CD4-positive, alpha-beta T cell treated with Interleukin-17A for 4 hours (primary cell): ENCODE measurements at places on chromosomes 5 and 9.
A peak's percentile ranks its signal among the peaks of the same experiment; 100 is the strongest.

GRCh38 chr5:66327008-66327407 lies 182.9 kb downstream of the SREK1 start:
- DNase-seq, result no peak

DNA sequence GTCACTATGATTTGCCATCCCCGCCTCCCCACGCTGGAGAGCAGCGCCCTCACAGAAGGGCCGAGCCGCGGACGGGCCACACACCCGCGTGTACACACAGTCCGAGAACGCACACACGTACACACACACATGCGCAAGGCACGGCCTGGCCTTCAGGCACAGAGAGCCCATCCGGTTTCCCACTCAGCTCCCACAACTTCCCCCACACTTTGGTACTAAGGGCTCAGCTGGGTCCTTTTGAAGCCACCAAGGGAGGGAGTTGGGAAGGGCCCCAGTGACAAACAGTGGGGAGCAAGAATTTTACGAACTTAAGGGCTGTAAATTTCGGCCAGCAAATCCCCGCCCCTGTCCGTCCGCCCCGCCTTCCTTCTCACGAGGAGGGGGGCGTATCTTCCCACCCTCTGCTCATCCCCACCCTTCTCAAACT lies 133.3 kb upstream of the HAND1 start:
- no peak for DNase-seq

GRCh38 chr5:94632024-94632423 lies 13.6 kb downstream of the SLF1 start:
- DNase-seq, result no peak

- DNase-seq, result no peak
Observed at GRCh38 chr5:165360366-165360765, 1854.9 kb downstream of the MAT2B start.

DNA sequence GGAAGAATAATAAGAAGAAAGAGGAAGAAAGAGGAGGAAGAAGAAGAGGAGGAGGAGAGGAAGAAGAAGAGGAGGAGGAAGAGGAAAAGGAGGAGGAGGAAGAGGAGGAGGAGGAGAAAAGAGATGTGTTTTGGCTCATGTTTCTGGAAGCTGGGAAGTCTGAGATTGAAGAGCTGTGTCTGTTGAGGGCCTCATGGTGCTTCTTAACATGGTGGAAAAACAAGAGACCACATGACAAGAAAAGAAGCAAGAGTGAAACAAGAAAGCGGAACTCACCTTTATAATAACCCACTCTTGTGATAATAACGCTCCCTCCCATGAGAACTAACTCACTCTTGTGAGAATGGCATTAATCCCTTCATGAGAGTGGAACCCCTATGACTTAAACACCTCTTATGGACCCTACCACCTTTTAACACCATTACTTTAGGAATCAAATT lies 36.1 kb upstream of the RANBP6 start:
- no peak for DNase-seq

DNA sequence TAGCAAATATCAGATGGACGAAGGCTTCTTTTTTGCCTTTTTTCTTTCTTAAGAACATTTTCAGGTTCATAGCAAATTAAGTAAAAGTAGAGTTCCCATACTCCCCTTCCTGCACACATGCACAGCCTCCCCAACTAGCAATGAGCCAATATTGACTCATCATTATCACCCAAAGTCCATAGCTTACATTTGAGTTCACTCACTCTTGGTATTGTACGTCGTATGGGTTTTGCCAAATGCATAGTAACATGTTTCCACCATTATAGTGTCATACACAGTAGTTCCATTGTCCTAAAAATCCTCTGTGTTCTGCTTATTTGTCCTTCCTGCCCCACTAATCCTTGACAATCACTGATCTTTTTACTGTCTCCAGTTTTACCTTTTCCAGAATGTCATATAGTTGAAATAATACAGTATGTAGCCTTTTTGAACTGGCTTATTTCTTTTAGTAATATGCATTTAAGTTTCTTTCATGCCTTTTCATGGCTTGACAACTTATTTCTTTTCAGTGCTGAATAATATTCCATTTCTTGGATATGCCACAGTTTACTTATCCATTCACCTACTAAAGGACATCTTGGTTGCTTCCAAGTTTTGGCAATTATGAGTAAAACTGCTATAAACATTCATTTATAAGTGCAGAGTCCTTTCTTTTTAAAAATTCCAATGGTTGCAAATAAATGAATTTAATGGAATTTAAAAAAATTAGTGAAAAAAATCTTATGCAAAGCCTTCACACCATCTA lies 242.1 kb downstream of the ISL1 start:
- DNase-seq, result no peak

GRCh38 chr5:64269164-64269563 lies 103.5 kb downstream of the RNF180 start:
- DNase-seq, result no peak

DNA sequence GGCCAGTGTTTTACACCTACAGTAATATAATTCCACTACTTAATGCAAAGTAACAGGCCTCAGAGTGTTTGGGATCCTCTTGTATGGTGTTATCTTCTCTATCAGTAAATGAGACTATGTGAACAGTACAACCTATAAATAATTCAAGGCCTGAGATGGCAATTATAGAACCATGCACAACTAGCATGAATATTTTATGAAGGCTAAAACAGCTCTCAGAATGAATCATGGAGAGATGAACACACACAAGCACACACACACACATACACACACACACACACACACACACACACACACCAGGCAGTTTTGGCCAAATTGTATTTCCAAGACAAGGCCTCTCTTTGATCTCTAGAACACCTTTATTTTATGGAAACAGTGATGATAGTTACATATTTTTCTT lies 224.9 kb downstream of the EBF1 start:
- DNase-seq, result no peak

DNA sequence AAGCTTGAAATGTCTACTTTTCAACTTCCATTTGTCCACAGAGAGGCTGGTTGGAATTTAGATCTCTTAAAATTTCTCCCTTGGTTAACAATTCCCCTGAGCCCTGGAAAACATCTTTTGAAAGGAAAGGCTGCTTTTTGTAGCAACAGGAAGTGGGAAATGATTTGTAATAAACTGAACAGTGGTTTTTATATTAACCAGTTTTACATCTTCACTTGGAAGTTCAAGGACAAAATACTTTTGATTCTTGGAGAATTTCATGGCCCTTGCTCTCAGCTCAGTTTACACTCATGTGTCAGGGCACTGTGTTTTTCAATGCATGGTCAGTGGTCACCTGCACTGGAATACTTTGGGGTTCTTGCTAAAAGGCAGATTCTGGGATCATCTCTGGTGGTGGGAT lies 9.9 kb downstream of the MLANA start:
- no peak for DNase-seq

- DNase-seq, result no peak
Observed at GRCh38 chr5:146796911-146797310, 81.6 kb downstream of the PPP2R2B start.

DNA sequence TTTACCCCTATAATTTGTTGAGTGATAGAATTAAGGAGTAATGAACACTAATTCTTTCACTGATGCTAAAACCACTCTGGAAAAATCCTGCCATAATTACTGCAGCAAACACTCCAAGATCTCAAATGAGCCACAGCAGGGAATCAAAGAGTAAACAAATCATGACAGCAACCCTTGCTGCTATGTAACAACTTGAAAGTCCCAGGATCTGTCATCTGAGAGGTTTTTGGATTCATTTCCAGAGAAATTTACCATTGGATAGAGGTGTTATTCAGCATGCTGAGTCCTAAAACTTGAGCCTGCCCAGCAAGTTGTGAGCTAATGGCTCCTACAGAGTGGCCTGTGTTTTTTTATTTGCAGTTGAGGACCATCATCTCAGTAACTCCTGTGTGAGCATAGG lies 59.2 kb downstream of the PRLR start:
- DNase-seq, result no peak

GRCh38 chr5:131423056-131423455 lies 159.2 kb downstream of the CDC42SE2 start:
- DNase-seq, result no peak

DNA sequence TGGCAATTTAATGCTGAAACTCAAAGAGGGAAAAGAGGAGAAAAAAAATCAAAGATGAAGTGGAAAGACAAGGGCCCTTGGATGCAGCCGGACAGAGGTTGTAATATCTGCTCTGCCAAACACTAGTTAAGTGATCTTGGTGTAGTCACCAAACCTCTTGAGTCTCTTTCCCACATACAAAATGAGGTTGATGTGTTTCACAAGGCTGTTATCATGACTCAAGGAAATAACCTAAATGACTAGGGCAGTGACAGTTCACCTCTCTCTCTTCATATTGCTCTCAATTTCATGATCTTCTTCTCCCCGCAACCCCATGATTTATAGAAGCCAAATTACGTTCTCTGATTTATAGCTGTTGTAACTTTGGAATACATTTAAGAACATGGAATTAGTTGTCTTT lies 44.9 kb downstream of the PIK3R1 start:
- DNase-seq, result no peak

- no peak for DNase-seq
Observed at GRCh38 chr5:74056789-74057164, 430.8 kb downstream of the ARHGEF28 start.

GRCh38 chr5:159971038-159971437 lies 37.9 kb upstream of the TTC1 start:
- no peak for DNase-seq

GRCh38 chr5:59342181-59342580 lies 551.3 kb downstream of the PDE4D start:
- no peak for DNase-seq

GRCh38 chr5:158435161-158435616 lies 576.2 kb upstream of the CLINT1 start:
- DNase-seq, result peak; percentile 39

- no peak for DNase-seq
Observed at GRCh38 chr5:111252799-111253545, 28.8 kb downstream of the CAMK4 start.

DNA sequence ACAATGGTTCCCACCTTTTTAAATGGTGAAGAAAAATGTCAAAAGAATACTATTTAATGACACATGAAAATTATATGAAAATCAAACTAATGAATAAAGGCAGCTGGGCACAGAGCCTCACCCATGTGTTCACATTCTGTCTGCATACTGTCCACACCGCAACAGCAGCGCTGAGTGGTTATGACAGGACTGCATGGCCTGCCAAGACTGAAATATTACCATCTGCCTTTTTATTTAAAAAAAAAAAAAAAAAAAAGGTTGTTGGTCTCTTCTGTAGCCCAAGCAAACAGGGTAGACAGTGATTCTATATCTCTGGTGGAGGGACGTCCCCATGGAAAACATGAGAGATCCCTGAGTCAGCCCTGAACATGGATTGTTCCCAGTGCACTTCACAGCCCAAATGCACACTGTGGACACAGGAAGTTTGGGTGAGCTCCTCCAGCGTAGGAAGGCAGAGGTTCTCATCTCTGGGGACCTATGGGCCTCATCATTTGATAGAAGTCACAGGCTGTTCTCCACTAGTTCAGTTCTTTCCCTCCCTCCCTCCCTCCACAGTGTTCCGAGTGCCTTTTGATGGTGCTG lies 44.9 kb upstream of the SHC3 start:
- DNase-seq, result no peak

DNA sequence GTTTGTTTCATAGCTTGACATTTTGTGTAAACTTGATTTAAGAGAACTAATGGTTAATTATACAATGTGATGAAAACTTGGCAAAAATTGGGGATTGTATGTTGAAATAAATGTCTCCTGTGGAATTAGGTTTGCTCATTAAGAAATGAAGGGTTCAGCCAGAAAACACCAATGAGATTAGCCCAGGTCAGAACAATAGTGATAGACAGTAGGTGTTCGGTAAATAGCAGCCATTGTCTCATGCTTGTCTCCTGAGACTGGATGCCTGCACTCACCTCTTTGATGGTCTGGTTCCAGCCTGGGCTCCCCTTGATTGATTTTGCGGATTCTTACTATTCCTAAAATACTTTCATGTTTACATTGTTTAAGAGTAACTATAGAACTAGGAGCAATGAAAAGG lies 135.5 kb downstream of the FBN2 start:
- no peak for DNase-seq

- DNase-seq, result no peak
Observed at GRCh38 chr5:40603378-40603777, 76.3 kb upstream of the PTGER4 start.

GRCh38 chr9:87878989-87879511 lies 3.6 kb upstream of the SPATA31E1 start:
- DNase-seq, result no peak

- DNase-seq, result no peak
Observed at GRCh38 chr9:131610231-131610761, 65.0 kb downstream of the PRRT1B start.

GRCh38 chr5:43256261-43256966 lies 56.8 kb downstream of the HMGCS1 start:
- no peak for DNase-seq

- DNase-seq, result no peak
Observed at GRCh38 chr9:133307301-133307700, 28.7 kb downstream of the SURF6 start.

GRCh38 chr5:78569441-78569840 lies 79.1 kb downstream of the LHFPL2 start:
- DNase-seq, result no peak

GRCh38 chr5:172918421-172919371 lies 40.5 kb upstream of the RPL26L1 start:
- DNase-seq, result no peak

GRCh38 chr5:12204761-12205160 lies 300.5 kb upstream of the CTNND2 start:
- DNase-seq, result no peak

GRCh38 chr5:38453506-38453905 lies 102.9 kb downstream of the LIFR start:
- peak; percentile 42 for DNase-seq

GRCh38 chr5:96318569-96319110 lies 114.4 kb downstream of the PCSK1 start:
- DNase-seq, result no peak

DNA sequence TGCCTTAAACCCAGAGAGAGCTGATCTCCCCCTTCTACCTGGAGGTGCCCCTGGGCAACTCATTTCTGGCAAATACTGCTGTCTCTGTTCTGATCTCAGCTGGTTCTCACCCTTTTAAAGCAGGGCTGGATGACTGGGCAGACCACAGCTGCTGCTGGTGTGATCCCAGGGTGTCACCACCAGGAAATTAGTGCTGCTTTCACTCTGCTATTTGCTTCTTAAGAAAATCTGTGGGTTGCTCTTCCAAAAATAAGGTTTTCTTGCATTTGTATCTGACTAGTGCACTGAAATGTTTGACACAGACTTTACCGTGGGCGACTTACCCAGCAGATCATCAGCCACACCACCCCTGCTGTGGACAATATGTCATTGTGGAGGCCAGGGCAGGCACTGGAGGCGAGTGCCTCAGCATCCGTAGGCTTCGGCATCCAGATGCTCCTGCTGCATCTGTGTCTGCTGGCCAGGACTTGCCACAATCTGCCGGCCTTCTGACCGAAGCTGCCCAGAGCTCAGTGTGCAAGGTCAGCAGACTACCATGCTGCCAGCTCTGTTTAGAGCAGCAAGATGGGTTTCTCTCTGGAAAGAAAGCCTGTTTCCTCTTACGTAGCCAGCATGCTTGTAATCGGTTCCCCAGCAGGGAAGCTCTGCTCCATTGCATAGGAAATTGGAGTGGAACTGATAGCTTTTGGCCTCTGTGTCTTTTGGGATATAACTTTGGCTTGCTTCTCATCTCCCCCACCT lies 13.6 kb downstream of the ARHGAP26 start:
- peak; percentile 33 for DNase-seq
